ENCODE measurements at places on chromosomes 4 and X.

DNA sequence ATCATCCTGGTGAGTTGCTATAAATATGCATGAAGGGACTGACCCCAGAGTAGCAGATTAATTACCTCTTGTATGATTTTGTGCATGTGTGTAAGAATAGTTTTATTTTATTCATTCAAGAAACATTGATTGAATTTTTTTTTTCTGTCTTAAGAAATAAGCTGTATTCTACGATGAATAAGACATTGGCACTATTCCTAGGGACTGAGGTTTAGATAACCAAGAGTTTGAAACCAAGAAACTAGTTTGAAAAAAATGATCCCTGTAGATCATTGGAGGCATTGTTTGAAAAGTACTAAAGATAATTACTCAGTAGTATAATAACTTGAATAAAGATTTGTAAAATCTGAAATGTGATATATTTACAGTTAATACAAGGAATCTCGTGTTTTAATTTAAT lies 1086.9 kb downstream of the PCDH7 start:
- DNase-seq = no peak

- DNase-seq = no peak
These were observed 447.1 kb downstream of the AFF2 start for GRCh38 chrX:148947399-148947975.

DNA sequence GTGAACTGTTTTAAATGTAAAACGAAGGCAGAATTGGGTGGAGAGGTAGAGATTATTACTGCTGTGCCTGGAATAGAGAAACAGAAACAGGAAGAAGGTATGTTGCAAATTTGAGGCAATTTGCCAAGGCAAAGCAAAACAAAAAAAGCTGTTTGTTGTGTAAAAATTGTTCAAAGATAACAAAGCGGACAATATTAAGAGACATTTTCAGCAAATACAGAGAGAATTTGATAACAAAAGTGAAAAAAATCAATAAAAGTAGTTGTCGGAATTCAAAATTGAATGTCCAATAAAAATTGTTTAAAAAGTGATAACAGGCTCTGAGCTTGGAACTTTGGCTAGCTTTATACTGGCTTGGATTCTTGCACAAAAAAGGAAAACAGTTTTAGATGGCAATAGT lies 14.4 kb upstream of the SMS start:
- no peak for DNase-seq

GRCh38 chrX:154056770-154057241 lies 37.1 kb upstream of the IRAK1 start:
- DNase-seq = no peak

GRCh38 chr4:87188932-87189331 lies 31.5 kb downstream of the KLHL8 start:
- DNase-seq = no peak

GRCh38 chr4:7679406-7680040 lies 244.8 kb upstream of the PSAPL1 start:
- no peak for DNase-seq

GRCh38 chr4:149203256-149204001 lies 612.2 kb downstream of the IQCM start:
- DNase-seq = no peak

GRCh38 chrX:155744534-155744933 lies 131.8 kb upstream of the TMLHE start:
- DNase-seq = peak; percentile 26

DNA sequence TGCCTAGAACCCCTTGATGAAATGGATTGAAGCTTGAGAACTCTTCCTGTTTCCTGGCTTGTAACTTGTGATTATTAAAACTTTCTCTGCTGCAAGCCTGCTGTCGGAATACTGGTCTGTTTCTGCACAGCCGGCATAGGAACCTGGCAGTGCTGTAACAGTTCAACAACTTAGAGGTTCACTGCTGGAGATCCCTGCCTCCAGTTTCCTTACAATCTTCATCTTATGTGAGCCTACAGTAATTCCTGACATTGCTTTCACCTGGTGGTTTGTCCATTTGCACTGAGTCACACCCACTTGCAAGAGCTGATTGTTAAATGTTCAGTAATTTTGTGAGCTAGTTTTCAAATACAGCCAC lies 1.3 kb upstream of the SEPSECS start:
- DNase-seq = peak; percentile 32

DNA sequence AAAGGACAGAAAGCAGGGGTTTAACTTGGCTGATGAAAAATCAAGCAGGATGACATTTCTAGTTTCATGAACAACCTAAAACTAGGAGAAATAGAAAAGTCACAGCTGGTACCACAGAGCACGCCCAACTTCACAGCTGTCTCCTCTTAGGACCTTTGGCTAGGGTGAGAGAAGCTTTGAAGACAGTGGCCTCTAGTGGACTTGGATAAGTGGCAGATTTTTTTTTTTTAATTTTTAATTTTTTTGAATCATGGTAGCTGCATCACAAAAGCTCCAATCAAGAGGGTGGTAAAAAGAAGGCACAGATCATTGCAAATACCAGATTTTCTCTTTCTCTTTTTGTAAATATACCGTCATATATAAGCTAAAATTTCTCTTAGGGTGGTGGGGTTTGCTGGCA lies 20.2 kb upstream of the MAP3K15 start:
- DNase-seq = peak; percentile 47

DNA sequence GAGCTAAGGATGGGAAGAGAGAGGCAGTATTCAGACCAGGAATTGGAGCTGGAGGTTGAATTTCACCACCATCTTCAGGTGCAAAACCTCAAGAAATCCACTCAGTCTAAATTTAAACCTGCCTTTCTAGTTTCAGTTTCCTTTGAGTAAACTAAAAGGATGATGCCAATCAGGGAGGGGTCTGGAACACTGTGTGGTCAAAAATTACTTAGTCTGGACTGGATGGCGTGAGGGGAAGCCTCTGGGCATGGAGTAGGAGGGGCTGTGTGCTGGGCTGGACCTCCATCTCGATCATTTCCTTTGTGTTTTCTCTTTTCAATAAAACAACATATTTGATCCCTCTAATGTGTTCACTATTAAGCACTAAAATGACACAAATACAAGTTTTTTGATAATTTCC lies 120.1 kb downstream of the GC start:
- DNase-seq = no peak

DNA sequence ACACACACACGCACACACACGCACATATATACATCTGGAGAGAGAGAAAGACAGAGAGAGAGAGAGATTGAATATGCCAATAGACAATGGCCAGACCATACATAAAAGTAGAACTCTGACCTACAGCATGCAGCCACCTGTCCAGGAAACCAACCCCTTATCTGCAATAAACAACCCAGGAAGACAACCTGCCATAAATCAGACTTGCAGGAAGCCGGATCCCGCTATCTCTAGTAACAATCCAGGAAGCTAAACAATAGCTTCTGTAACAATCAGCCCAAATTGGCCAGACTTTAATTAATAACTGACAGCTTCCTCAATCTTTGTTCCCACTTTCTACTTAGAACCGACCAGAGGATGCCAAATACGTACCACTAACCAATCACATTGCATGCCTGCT lies 173.2 kb downstream of the LDB2 start:
- no peak for DNase-seq

DNA sequence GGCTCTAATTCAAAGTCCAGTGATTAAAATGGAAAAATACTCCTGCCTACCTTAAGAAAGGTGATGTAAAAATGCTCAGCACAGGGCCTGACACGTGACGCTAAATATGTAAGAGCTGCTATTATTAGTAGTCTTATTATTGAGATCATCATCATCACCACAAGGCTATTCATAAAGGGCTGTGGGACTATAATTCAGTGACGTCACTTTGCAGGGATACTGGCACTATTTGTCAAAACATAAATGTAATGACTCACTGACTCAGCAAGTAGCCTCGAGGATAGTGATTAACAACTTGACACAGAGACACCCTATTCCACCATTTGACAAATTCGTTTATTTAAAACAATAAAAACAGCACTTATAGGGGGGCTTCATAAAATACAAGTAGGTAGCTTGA lies 258.9 kb downstream of the SPANXN1 start:
- DNase-seq = no peak

DNA sequence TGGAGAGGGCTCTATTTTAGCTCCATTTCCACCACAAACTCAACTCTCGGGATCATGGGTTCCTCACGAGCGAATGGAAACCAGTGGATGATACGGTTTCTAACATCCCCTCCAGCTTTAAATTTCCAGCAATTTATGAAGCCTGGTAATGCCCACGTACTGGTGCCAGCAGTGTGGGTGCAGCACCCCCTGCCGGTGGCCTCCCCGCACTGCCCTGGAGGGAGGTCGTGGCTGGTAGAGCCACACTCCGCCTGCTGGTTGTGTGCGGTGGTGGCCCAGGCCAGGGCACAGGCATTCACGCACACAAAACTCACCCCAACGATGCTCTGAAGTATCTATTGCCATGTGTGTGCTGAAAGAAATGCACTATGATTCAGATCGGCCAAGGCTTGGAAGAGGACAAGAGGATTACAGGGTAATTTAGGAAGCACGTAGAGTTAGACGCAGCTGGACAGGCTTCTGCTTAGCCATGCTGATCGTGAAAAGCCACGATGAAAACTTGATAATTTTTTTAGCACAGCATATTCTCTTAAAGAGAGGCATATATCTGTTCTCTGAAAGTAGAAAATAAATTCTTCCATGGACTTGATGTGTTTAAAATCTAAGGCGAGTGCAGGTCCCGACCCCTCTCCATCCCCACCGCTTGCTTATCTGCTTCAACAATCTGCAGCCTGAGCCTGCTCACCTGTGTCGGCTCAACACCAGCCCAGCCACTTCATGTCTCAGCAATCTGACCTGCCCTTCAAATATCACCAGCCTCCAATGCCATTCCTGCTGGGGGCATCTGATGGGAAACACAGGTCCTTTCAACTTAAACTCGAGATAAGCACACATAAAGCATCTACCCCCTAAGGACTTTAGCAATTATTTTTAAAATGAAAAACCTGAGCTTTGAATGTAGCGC lies 59.1 kb downstream of the SCD5 start:
- DNase-seq = peak; percentile 79

DNA sequence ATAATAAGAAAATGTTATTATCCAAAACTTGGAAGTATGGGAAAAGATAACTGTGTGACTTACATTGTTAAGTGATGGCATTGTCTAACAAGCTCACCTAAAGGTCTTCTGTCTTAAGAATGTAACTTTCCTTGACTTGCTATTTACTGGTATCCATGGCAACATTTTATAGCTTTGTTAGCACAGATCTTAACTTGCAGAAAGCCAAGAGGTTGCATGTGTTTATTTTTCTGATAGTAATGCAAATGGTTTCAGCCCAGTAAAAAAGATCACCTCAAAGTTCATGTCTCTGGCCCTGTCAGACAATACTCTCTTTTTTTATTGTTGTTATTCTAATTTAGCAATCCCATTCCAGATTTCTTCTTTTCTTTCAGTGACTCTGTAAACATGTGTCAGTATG lies 425.3 kb downstream of the SPRY1 start:
- no peak for DNase-seq

- no peak for DNase-seq
These were observed 5.2 kb upstream of the KLF8 start for GRCh38 chrX:56226980-56227379.

- peak; percentile 61 for DNase-seq
These were observed 78.8 kb upstream of the TBC1D9 start for GRCh38 chr4:140834839-140835495.

DNA sequence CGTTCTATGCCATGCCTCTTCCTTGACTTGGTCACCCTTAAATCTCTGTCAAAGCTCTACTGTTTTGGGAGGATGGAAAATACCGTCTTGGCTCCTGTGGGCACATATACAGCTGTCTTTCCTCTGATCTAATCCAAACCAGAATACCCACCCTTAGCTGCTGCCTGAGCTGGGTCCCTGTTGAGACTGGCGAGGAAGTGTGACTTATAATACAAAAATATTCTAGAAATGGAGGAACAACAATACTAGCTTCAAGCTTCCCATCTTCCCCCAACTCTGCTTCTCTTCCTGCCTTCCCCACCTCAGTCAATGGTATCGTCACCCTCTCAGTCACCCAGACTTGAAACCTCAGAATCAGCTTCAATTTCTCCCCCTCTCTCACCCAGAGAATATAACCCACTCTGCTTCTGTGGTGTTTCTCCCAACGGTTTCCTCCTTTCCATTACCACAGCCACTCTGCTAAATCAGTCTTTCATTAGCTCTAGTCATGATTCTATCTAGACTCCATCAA lies 599 bp upstream of the IL2RG start:
- DNase-seq = no peak

DNA sequence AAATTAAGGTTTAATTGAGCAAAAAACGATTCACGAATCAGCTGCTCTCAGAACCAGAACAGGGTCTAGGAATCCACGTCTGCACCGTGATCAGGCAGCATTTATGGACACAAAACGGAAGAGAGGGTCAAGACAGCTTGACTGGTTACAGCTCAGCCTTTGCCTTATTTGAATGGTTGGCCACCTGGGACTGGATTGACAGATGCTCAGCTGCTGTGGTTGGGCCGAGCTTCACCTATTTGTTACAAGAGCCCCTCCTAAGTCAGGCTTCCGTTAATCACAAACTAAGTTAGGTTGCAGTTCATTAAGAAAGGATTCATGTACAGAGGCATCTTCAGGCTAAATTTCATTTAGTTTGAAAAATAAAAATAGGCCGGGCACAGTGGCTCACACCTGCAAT lies 50.6 kb upstream of the MAN2B2 start:
- no peak for DNase-seq

GRCh38 chrX:47091149-47091775 lies 13.0 kb downstream of the RGN start:
- DNase-seq = no peak

- DNase-seq = no peak
These were observed 38.2 kb downstream of the STARD8 start for GRCh38 chrX:68685685-68686084.
